NCI-H187 (cell line): ENCODE measurements at places on chromosomes 13 and 19.

GRCh38 chr19:6032827-6033226 lies 54.9 kb upstream of the RANBP3 start:
- no peak for DNase-seq

GRCh38 chr13:40207001-40207478 lies 459.4 kb downstream of the FOXO1 start:
- no peak for DNase-seq

DNA sequence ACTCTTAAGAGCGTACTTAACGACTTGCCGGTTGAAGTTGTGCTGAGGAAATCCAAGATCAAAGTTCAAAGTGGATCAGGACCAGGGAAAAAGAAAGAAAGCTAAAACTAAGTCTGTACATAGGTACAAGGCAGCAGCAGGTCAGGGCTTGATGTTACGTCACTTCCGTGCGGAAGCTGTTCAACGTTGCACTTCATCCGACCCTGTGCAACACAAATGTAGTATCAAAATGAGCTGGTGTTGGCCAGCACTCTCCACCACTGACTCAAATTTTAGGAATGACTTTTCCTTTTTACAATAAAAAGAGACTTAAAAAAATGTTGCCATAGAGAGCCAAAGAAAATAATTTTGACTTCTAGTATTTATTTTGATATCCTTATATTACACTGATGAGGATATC lies 1315.4 kb downstream of the EFNB2 start:
- no peak for DNase-seq

DNA sequence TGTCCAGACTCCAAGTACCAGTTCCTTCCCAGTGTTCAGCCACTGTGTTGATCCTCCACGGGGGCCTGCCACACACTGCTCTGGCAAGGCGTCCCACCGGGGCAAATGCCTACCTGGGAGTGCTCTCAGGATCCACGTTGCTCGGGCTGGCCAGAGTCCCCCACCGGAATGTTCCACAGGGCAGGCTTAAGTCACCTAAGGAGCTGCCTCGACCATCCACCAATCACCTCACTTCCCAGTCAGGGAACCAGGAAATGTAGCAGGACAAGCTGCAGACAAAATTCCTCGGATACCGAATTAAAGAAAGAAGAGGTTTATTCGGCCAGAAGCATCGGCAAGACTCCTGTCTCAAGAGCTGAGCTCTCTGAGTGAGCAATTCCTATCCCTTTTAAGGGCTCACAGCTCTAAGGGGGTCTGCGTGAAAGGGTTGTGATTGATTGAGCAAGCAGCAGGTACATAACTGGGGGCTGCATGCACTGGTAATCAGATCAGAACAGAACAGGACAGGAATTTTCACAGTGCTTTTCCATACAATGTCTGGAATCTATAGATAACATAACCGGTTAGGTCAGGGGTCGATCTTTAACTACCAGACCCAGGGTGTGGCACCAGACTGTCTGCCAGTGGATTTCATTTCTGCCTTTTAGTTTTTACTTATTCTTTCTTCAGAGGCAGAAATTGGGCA lies 56.9 kb upstream of the EDNRB start:
- no peak for DNase-seq

DNA sequence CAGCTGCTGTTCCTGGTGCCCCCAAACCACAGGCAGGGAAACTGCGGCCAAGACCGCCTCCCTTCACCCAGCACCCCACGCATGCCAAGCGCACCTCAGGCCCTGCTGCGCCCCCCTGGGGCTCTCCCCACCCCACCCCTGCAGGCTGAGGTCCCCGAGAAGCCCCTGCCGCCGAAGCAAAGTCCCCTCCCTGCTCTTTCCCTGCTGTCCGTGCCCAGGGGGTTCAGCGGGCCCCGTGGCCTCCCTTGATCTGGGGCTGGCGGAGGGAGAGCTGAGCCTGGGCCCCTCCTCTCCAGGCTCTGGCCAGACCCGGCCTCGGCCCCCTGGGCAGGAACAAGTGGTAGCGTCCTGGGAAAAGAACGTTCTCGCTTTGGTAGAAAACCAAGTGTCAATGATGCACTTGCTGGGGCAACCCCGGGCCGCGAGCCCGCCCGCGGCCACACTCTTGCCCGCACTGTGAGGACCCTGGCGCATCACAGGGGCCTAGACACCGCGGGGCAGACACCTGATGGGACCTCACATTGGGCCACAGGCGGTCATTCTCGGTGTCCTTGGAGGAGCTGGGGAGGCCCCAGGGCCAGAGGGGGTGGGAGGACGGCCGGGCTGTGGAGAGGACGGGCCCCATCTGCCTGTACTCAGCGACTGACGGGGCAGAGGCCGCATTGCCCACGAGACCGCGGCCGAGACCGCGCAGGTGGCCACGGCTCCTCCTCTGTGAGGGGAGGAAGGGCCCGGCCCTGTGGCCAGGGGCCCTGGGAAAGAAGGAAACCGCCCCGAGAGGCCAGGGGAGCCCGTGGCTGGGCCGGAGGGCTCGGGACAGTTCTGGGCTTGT lies 29.0 kb downstream of the GPX4 start:
- no peak for DNase-seq

GRCh38 chr19:3389876-3390371 lies 23.5 kb downstream of the NFIC start:
- no peak for DNase-seq

DNA sequence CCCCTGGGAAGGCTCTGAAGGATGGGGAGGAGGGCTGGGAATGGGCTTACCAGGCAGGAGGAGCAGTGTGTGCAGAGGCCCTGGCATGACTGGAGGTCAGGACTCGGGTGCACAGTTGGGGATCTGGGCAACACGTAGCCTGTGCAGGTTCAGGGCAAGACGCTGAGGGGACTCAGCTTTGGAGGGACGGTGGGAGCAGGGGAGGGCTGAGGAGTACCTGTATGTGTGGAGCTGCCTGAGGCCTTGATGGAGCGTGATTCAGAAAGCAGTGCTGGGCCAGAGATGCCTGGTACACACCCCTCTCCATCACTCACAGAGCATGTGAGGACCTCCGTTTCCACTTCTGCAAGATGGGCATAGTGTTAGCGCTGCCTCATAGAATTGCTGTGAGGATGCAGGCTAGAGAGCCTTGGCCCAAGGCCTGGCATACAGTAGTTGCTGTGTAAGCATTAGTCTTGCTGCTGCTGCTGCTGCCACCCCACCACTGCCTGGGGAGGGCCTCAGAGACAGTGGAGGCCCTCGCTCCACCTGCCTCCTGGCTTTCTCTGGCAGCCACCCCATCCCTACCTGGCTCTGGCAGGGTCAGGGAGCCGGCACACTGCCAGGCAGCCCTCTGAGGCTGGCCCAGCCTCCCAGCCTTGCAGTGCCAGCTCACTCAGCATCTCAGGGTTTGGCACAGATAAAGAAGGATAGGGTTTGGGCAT lies 2.4 kb downstream of the PAK4 start:
- DNase-seq: no peak

DNA sequence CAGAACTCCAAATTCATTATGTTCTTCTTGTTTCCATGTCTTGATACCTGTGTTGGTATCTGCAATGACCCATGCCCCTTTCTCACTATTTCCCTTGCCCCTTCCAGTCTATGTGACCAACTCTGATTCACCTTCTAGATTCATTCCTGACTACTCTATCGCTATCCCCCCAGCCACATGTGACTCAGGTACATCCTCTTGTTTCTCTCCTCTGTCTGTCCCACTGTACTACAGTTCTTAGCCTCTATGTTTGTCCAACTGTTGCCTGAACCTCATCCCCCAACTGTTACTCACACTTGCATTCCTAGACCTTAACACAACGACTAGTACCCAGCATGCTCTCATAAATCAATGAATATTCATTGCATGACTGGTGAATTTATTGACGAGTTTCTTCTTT lies 10.0 kb upstream of the FLT3 start:
- no peak for DNase-seq

GRCh38 chr19:5698635-5699422 lies 8.7 kb downstream of the RPL36 start:
- DNase-seq: no peak

GRCh38 chr13:113126265-113127150 lies 3.9 kb downstream of the F10 start:
- DNase-seq: no peak

DNA sequence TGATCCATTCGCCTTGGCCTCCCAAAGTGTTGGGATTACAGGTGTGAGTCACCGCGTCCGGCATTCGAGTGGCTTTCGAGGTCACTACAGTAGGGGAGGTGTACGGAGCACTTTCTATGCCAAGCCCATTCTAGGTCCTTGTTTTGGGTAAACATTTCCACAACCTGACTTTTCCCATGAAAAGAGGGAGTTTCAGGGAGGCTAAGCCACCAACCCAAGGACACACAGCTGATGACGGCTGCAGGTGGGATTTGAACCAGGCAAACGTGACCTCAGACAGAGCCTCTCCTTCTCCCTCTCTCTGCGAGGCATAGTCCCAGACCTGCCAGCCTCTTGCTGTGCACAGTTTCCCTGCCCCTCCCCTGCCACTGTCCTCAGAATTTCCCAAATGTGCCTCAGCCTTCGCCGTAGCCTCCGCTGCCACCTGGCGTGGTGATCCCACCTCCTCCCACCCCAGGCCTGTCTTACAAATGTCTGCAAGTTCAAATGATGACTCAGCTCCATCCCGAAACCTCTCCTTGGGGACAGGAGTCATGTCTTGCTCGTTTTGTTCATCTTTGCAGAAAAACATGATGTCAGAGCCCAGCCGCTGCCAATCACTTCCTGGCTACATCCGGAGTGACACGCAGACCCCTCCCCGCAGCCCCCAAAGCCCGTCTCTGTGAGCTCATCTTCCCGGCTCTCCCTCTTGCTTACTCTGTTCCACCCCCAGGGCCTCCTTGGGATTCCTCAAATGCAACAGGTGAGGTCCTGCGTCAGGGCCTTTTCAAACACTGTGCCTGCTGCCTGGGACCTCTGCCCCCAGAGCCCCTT lies 6.6 kb upstream of the GADD45B start:
- DNase-seq: no peak

GRCh38 chr13:95195146-95195545 lies 106.1 kb downstream of the ABCC4 start:
- DNase-seq: no peak

GRCh38 chr19:4707956-4708650 lies 15.5 kb downstream of the DPP9 start:
- no peak for DNase-seq

GRCh38 chr19:20351244-20351643 lies 184.2 kb downstream of the ZNF486 start:
- no peak for DNase-seq

DNA sequence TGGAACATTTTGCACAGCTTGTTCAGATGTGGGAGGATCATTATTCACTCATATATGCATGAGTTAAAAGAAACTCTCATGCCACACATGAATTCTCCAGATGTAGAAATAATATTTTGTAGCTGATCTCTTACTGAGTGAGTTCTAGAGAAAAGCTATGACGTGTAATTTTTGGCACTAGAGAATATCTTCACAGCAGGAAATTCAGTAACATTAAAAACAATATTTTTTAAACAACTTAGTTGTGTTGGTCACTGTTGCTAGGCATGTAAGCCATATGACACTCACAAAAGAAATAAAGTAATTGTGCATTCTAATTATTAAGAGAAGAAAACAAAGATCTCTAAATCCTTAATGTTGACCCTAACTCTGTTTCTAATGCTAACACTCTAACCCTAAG lies 371.4 kb upstream of the SLC10A2 start:
- no peak for DNase-seq

DNA sequence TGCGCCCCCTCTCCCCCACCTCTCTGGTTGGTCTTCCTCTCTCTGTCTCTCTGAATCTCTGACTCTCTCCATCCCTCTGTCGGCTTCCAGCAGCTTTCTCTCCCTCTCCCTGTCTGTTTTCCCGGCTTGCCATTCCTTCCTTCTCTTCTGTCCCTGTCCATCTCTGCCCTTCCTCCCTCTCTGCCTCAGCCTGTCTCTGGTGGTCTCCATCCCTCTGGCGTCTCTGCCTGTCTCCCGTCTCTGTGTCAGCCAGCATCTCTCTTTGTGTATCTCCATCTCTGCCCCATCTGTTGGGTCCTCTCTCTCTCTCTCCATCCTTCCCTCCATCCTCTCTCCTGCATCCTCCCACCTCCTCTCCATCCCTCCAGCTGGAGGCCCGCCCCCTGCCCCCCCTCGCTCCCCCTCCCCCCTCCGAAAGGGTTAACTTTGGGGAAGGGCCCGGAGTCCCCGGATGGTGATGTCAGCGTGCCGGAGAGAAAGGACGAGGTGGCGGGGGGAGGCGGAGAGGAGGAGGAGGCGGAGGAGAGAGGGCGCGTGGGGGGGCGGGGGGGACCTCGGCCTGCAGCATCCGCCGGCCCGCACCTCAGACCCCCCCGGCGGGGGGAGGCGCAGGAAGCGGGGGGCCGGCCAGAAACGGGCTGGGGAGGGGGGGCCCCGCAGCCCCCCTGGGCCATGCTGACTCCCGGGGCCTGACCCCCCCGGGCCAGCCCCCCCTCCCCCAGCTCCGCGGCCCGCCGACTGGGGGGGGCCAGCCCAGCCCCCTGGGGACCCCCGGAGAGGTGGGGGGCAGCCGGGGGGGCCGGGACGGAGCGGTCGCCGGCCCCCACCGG lies at the start of gene BRSK1:
Gene BRSK1, plus strand, starts transcription at position 450 of the 830 bp plus-strand sequence. CDS start 446 bp downstream, outside the sequence.
- DNase-seq: no peak
